ENCODE measurements at places on chromosomes 5 and 9.

GRCh38 chr9:123345567-123345955 is 10.4 kb upstream of the CRB2 start:
- DNase-seq, result no peak

- DNase-seq, result no peak
Measured at GRCh38 chr5:28313953-28314352, 1275.6 kb upstream of the CDH9 start.

DNA sequence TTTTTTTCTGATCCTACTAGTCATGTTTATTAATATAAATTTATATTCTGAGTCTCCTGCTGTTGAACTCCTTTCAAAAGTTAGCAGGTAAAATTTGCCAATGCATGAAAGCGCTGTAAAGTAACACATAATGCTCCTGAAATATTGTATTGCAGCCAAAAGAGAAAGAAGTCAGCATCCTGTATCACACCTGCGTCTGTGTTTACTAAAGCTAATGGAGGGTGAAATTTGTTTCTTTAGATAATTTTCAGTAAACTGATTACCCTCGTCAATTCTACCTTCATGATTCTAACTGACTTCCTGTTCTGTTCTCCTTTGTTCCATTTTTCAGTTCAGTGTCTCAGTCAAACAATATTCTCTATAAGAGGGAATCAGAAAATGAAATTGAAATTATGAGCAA is 415.4 kb downstream of the CDH9 start:
- DNase-seq, result no peak

DNA sequence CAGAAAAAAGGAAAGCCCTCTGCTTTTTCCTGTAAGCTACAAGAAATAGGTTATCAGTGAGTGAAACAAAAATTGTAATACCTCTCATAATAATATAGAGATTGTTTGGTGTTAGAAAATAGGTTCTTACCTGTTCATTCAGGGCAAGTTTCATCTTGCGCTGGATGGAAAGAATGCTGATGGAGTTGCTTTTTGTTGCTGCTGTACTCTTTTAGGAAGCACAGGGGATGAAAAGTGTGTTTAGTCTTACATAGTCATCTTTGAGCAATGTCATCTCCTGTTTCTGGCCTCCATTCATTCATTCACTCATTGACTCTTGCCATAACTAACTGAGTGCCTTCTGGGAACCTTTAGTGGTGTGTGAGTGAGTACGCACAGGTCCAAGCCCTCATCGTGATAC is 6.4 kb downstream of the ENTREP1 start:
- DNase-seq, result no peak

DNA sequence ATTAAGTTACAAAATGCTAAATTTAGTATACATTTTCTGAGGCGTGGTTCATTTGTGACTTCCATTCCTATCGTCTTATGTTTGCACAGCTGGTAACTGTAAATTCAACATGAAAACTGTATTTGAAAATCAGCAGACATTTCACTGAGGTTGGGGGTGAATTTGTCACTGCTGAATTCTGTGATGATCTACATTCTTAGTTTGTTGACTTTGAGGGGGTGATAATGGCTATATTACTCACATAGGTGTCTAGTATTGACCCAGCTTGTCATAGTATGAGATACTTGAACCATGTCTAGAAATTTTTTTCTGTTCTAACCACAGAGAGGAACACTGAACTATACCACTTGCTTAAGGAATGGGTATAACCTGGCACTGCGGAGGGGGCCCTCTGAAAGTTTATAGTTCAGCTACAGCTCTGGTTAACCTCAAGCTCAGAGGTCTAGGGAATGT is 313.3 kb downstream of the PIK3R1 start:
- DNase-seq, result no peak
